ENCODE measurements at places on chromosomes 3 and 15.

- ATAC-seq: no peak
These were observed 88.6 kb upstream of the CACNA2D3 start for GRCh38 chr3:54033761-54034160.

DNA sequence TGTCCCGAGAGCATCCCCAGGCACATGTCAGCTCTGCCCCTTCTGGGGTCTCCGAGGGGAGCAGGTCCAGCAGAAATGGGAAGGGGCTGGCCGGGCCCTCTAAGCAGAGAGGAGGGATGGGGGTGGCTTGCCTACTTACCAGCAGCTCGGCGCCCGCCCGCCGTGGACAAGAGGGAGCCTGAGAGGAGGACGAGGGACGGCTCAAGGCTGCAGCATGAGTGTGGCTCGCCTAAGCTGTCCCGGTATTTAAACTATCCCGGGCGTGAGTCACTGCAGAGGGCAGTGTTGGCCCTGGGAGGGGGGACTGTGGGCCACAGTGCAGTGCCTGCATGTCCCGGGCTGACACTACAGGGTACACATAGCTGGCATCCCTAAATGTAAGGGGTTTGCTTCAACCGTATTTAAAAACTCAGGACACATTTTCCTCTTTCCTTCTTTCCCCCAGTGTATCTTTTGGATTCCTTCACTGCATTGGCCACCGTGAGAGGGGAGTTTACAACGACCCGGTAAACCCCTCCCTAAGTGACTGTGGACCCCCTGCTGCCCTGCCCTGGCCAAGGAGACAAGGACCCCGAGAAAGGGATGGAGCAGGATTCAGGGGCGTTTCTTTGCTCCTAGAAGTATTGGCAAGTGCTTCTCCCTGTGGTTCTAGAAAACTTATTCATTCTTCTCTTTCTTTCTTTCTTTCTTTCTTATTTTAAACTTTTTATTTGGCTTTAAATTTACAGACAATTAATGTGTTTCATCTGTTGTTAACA lies at the start of gene LRRC15:
Gene LRRC15, minus strand, starts transcription at position 222 of the 758 bp plus-strand sequence. CDS start 8,700 bp downstream, outside the sequence.
- ATAC-seq: no peak

DNA sequence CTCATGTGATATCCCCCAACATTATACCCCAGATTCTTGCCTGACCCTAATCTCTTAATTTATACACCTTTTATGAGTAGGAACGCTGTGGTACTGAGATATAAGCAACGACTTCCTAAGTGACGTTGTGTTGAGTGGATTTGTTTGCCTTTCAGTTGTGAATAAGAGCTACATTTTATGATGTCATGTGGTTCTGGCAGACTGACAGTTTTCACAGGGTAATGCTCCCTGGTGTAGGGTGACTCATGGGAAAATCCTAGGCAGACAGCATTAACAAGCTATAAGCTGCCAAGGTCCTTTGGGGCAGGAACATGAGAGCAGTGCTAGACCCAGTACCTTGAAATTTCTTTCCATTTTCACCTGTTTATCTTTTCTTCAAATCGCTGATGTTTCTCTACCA lies 11.2 kb downstream of the C3orf52 start:
- ATAC-seq: peak; percentile 78

DNA sequence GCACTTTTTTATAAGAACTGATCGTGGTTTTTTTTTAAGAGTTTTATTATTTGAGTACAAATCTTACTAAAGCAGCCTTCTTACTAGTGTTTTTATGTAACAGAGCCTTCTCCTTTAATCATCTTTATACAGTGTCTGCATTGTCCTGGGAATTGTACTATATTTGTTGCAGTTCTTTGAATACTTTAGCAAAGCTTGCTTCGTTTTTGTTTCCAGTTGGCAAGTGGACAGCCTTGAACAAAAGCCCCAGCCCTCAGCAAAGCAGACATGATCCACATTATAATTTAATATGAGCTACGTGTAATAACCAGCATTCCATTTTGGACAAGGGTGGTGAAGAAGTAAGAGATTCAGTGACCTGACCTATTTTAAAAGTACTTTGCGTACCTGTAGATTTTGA lies 112.2 kb upstream of the FLNB start:
- ATAC-seq: no peak

GRCh38 chr3:152155246-152156020 lies 113.3 kb upstream of the MBNL1 start:
- no peak for ATAC-seq

GRCh38 chr3:42662037-42662812 lies 8.7 kb downstream of the ZBTB47 start:
- no peak for ATAC-seq

GRCh38 chr3:198030125-198030524 lies 70.1 kb downstream of the LMLN start:
- ATAC-seq: no peak

GRCh38 chr15:79243723-79244122 lies 38.8 kb upstream of the ANKRD34C start:
- ATAC-seq: no peak

DNA sequence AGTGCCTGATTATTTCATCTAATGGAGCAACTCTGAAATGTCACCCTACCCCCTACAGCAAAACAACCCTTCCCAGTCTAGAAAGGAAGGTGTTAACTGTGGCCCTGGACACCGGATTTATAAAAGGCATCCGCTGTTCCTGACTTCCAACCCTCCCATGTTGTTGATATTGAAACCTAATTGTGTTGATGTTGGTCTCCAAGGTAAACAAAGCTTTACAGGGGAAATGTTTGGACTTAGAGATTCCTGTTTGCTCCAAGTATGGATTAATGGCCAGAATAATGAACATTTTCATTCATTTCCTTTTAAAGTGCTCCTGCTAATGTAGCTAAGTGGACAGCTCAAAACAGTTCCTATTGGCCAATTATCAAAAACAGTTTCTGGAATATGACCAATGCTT lies 19.4 kb upstream of the LMCD1 start:
- ATAC-seq: no peak

- ATAC-seq: no peak
These were observed 53.2 kb upstream of the FNDC3B start for GRCh38 chr3:171986176-171986575.

DNA sequence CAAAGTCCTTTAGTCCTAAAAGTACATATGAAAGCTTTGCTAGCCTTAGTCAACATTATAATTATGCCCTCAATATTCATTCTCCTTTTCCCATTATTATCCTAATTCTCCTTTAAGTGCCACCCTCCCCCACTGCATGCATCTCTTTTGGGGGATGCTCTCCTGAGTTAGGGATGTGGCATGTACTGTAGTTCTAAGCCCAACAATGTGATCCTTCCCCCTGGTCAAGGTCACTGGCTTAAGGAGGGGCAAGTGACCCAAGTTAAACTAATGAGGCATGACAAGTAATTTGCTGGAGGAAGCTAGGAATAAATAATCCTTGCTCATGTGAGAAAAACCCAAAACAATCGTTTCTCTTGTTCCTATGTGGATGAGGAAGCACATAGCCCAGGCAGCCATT lies 343.9 kb upstream of the SUCLG2 start:
- ATAC-seq: no peak

GRCh38 chr3:14429640-14430039 lies 27.2 kb downstream of the SLC6A6 start:
- ATAC-seq: no peak

DNA sequence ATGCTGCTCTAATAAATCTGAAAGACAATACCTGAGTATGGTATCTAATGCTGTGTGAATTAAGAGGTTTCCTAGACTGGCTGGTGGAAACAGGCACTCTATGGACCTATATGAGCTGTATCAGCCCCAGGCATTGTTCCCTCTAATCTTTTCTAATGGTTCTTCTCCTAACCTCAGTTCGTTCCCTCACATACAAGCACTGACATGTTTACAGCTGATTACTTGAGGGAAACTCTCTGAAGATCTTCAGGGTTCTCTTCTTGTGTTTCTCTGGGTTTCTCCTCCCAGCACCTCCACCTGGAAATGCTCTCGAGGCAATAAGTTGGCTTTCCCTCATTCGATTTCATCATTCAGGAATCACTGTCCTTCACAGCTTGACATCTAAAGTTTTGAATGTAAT lies 52.9 kb downstream of the KLF15 start:
- no peak for ATAC-seq

DNA sequence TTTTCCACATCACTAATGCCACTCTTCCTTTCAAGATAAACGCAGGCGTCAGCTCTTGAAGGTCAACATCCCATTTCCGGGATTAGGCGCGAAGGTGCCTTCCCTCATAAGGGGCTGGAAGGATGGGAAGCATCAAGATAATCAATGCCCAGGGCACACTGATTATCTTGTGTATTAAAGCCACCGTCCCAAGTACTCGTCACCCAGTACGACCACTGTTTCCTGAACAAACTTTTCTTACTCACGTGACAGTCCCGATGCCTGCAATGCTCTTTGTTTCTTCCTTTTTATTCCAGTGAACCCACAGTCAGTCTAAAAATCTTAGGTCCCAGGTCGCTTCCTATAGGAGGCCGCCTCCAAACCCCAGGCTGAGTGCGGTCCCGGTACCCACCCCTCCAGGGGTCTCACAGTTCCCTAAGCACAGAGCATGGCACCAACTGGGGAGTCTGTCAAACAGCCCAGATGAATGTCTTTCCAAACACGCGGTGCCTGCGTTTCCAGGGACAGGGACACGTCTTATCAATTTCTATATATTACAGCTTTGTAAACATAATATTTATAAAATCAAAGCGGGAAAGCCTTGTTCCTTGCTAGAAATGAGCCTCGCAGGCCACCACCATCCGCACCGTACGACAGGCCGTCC lies 589 bp downstream of the ANAPC13 start:
- peak; percentile 3 for ATAC-seq

DNA sequence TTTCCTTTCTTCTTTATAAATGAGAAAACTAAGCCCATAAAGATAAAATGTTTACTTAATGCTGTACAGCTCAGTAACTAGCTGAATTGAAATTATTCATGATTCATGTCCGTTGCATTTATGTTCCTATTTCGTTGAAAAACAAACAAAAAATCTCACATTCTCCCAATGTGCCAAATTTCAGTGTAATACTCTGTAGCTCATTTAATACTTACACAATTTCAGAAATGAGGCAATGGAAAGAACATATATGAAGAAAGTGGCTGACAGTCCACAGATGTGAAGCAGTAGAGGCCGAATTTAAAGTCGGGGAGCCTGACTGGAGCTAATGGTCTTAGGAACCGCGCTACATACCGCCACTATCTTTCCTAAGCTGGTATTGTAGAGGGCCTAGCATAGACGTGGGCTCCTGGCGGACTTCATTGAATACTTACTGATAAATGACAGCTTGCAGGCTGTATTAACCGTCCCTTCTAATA lies 651 bp downstream of the PLSCR2 start:
- ATAC-seq: no peak

- no peak for ATAC-seq
These were observed 415.4 kb upstream of the RORA start for GRCh38 chr15:61644550-61644949.

- ATAC-seq: no peak
These were observed 30.9 kb upstream of the TKT start for GRCh38 chr3:53286727-53287126.

GRCh38 chr15:88089024-88089620 lies 167.4 kb downstream of the NTRK3 start:
- ATAC-seq: no peak

- no peak for ATAC-seq
These were observed 118.1 kb downstream of the EBLN2 start for GRCh38 chr3:73179601-73180000.

DNA sequence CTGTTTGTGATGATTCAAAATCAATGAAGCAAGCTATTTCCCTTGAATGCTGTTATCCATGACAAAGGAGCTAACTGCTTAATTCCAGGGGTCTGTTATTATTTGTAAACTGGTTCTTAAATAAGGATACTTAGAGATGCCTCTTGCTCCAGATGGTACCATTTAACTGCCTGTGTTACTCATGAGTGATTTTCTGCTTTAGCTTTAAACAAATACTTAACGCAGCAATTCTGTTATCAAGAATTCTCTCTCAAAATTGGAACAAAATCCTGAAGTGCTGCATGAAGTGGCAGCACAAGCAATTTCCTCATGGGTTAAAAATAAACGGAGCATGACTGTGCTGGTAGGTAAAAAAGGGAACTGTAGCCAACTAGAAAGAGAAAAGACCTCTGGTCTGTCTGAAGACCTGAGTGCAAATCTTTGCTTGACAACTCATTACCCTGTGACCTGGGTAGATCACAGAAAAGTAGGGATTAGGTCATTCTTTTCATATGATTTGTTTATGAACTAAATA lies 62.5 kb upstream of the GBE1 start:
- ATAC-seq: no peak

GRCh38 chr3:30193625-30194044 lies 412.8 kb upstream of the TGFBR2 start:
- ATAC-seq: no peak

DNA sequence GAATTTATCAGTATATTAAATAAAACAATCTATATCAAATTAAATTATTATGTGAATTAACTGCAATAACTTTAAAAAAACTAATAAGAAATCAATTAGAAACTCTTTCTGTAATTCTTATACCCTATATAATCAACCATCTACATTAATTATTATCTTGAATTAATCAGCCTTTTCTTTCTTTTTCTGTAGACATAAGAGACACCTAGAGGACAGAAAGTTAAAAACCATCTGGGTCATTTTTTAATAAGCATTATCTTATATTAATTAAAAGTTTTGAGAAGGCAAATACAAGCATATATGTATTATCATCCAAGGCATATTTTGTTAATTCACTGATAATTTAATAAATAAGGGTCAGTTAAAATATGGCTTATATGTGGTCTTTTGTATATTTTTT lies 24.2 kb upstream of the SLC25A26 start:
- no peak for ATAC-seq

DNA sequence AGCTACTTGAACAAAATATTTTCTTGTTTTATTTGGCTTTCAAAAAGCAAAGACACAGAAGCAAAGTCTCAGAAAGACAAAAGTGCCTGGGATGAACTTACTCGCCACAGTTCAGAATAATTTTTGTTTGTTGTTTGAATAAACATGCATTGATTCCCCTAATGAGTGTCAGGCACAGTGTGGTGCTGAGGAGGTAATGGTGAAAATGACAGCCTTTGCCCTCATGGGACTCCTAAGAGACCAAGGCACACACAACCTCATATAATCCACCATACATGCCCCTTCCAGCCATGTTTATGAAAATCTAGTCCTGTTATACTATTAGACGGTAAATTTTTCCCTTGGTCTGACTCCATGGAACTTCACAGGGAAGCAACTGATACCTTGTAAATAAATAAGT lies 2.5 kb downstream of the GOLIM4 start:
- no peak for ATAC-seq

DNA sequence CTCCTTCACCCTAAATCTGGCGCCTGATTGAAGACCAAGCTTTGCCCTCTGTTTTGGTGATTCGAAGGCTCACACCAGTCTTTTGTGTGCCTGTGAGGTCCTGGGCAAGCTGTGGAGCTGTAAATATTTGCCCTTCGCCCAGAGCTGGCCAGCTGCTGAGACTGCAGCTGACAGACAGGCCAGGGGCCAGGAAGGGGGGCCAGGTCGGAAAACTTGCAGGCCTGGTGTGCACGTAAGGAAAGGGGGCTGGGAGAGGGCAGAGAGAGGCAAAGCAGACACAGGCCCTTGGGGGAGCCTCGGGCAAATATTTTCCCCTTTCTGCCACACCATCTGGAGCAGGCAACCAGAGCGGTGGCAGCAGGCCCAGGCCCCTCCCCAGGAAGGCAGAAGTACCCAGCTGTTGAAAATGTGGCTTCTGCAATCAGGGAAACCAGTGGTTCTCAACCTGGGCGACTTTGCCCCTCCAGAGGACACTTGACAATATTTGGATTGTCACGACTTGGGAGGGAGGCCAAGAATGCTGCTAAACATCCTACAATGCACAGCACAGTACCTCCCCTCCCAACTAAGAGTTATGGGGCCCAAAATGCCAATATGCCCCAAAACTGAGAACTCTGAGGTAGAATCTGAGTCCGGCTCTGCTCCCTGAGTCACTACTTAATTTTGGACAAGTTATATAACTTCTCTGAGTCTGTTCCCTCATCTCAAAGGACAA lies 2.5 kb downstream of the PDZRN3 start:
- no peak for ATAC-seq

- no peak for ATAC-seq
These were observed 9.7 kb upstream of the THUMPD3 start for GRCh38 chr3:9352917-9353752.
